Skin of body (tissue), 3 donors: ENCODE measurements at places on chromosomes 13 and 19. TPM values are rescaled to one million over a fixed set of nuclear protein-coding genes. Genes with fewer than 3 reads are reported as not detected.

- DNase-seq, result peak; percentile 79
Observed at GRCh38 chr19:56671613-56671994, at the start of gene ZNF835. Gene ZNF835, minus strand, starts transcription at chr19:56671757. Its CDS starts 6,559 bp downstream, at chr19:56665198.

DNA sequence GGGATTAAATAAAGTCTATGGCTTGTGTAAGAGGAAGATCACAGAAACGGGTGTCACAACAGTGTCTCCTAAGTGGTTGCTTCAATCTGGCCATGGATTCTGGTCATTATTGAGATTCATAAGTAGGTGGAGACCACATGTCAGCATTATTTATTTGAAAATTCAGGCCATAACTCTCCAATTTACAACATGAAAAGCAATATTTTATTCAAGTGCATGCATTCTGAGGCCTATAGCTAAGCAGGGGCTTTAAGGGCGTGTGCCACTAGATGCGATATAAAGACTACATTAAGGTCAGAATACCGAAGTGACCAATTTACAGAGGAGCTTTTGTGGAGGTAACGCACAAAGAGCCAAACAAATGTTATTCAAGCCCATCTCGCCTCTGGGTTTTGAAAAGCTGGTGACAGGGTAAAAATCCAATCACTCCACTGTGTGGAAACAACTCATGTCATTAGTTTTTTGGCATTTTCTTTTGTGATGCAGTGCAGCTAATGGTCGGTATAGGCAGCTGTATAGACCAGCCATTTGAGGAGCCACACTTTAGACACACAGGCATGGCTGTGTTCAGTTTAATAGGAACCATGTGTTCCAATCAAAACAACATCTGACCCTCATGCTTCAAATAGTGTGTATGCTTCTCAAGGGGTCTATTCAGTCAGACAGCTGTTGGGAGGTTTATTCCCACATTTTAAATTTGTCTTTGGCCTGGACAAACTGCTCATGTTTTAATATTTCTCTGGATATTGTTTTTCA lies 123.7 kb downstream of the KL start:
- peak; percentile 78 for DNase-seq

GRCh38 chr13:26423629-26424028 lies 133.9 kb upstream of the WASF3 start:
- peak; percentile 6 for DNase-seq

- no peak for DNase-seq
Observed at GRCh38 chr13:49272296-49272695, 24.6 kb downstream of the CDADC1 start.

DNA sequence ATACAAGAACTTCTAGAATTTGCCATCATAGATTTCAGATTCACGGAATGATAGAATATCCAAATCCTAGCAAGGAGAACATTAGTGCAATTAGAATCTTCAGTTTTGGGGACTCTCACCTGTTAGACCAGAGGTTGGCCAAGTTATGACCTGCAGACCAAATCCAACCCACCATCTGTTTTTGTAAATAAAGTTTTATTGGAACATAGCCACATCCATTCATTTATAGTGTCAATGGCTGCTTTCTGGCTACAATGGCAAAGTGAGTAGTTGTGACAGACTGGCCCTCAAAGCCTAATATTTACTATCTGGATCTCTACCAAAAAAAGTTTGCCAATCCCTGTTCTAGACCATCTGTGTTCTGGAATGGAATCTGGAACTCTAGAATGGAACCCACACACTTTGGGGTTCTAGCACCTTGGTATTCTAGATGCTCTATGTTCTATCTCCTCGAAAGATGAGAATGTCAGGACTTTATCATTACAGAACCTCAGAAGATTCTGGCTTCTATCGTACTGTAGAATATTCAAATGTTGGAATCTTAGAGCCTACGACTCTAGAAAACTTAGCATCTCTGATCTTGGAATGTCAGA lies 2.5 kb downstream of the KPTN start:
- DNase-seq, result no peak

DNA sequence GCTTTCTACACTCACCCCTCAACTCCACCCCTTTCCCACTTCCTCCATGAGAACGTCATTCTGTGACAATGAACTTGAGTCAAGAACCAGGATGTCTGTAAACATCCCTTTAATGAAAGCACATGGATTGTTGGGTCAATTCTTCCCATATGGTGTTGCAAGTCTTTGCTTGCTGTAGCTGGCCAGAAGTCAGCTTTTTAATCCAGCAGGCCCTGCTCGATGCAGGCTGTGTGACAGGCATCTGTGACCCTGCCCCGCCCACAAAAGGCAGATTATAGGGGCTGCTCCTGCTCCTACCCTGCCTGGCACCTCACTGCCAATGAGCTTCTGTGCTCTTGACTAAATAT lies 78.0 kb downstream of the STARD13 start:
- DNase-seq, result peak; percentile 87

DNA sequence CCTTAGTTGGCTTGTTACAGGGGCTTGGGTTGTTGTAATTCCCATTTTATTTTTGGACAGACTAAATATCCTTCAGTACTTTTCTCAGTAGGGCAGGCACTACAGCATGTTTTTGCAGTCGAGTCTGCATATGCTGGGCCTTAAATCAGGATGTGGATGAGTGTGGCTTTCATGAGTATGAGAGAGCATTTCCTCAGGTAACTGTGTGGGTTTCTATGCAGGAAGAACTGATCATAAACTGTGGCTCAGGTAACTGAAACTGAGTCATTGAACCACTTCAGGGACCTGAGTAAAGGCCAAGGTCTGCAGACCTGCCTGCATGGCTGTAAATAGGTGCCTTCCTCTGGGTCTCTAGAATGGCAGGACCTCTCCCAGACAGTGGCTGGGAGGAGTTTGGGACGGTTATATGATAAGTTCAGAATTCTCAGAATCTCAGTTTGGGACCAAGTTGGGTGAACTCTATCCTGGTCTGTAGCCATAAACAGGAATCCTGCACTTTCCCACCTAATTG lies 112.1 kb downstream of the ZNF737 start:
- DNase-seq, result no peak

The DCLK1 gene
- total RNA-seq, result 82.5 TPM

GRCh38 chr13:49320975-49321374 lies 73.2 kb downstream of the CDADC1 start:
- no peak for DNase-seq

The PLIN3 gene
- total RNA-seq, result 47.3 TPM

DNA sequence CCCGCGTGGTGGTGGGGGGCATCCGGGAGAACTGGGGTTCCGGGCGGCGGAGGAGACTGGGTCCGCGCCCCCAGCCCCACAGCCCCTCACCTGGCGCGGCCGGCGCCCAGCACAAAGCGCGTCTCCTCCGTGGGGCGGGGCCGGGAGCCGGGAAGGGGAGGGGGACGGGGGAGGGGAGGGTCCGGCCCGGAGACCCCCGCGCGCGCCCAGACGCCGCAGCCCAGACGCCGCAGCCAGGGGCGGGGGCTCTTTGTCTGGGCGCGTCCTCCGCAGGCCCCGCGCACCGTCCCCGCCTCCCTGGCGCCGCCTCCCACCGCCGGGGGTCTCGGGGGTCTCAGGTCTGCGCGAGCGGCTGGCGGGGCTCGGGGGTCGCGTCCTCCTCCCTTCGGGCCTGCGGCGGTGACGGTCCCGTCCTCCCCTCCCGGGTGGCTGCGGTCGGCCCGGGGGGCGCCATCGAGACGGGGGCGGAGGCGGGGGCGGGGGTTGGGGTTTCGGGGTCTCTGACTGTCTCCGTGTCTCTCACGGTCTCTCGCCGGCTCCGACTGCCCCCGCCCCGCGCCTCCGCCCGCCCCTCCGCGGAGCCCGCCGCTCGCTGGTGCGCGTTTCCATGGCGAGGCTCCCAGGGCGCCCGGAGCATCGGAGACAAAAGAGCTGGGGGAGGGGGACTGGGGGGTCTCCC lies at the start of gene PLPPR3:
PLPPR3 (minus strand) TSS at position 131 of the 679 bp plus-strand sequence. CDS start 396 bp downstream, outside the sequence.
- no peak for DNase-seq

The SIRT6 gene
- total RNA-seq, result 4.7 TPM

DNA sequence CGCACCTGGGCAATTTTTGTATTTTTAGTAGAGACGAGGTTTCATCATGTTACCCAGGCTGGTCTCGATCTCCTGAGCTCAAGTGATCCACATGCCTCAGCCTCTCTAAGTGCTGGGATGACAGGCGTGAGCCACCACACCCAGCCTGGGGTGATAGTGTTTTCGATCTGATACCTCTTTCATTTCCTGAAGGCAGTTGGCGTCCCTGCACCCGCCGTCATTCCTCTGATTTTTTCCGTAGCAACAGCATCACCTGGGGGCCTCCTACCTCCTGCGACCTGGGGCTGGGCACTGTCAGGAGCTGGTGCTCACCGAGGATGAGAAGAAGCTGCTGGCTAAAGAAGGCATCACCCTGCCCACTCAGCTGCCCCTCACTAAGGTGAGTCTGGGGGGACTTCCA lies 10.8 kb downstream of the CREB3L3 start:
- DNase-seq, result no peak

GRCh38 chr13:43389573-43389972 lies 366.2 kb downstream of the DNAJC15 start:
- DNase-seq, result no peak
